Activated T-cell treated with anti-CD3 and anti-CD28 coated beads, Interleukin-2, amount 50 U/mL, for 72 hours (primary cell): ENCODE measurements at places on chromosomes 11 and 22. TPM values are rescaled to one million over a fixed set of nuclear protein-coding genes. Genes with fewer than 3 reads are reported as not detected.

The OR52E8 gene
- not detected for total RNA-seq

The FIBIN gene
- total RNA-seq: not detected

The CCDC116 gene
- total RNA-seq: 0.51 TPM

The RASD2 gene
- total RNA-seq: 0.19 TPM

The PRR33 gene
- not detected for total RNA-seq

The TSSK2 gene
- total RNA-seq: not detected

The GAB4 gene
- not detected for total RNA-seq

The SLCO2B1 gene
- total RNA-seq: not detected

The CLTCL1 gene
- 0.99 TPM for total RNA-seq

The ANO5 gene
- not detected for total RNA-seq

The DLG2 gene
- 4.1 TPM for total RNA-seq

The CD3D gene
- 250 TPM for total RNA-seq

- DNase-seq: no peak
Measured at GRCh38 chr11:62926680-62927455, 5.7 kb upstream of the CHRM1 start.

DNA sequence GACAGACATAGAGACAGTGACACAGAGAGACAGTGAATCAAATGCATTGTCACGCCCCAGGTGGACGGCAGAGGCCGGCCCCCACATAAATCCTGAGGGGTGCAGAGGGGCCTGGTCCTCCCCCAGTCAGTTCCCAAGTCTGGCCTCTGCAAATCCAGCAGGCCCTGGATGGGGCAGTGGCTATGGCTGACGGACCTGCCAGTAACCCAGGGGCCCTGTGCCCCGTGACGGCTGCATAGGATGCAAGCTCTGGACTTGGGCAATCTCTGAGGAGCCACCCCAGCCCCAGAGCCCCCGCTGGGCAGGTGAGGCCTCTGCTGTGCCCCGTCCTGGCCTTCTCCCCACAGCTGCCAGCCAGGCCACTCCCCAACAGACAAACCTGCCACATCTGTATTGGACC, 204.5 kb downstream of the BRD1 start:
- DNase-seq: no peak

- no peak for DNase-seq
Measured at GRCh38 chr11:29214833-29215232, 802.0 kb downstream of the KCNA4 start.

DNA sequence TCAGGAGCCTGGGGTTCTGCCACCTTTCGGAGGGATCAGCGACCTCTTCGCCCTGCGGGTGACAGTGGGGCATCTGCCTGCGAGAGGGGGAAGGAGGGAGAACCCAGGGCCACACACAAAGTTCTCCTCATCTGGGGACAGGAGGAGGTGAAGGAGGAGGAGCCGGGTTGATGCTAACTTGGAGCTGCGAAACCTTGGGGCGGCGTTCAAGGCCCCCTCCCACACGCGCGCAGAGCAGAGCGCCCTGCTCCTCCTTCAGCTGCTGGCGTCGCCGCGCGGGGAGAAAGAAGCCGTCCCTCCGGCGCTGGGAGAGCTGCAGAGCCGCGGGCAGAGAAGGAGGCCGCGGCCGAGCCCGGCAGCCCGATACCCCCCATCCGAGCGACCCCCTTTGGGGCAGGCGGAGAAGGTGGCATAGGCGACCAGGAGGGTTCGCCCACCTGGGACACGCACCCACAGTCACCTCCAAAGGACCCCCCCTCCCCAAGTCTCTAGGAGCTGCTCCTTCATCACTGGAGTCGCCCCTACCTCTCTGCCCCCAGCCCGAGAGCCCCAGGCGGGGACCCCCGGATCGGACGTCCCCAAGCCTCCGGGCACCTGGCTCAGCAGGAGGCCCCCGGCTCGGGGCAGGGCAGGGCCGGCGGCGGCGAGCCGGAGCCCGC, at the start of gene RASD2:
Gene RASD2 (plus strand): TSS at position 237 of the 659 bp plus-strand sequence. CDS start 5,979 bp downstream, outside the sequence.
- DNase-seq: peak; percentile 41

DNA sequence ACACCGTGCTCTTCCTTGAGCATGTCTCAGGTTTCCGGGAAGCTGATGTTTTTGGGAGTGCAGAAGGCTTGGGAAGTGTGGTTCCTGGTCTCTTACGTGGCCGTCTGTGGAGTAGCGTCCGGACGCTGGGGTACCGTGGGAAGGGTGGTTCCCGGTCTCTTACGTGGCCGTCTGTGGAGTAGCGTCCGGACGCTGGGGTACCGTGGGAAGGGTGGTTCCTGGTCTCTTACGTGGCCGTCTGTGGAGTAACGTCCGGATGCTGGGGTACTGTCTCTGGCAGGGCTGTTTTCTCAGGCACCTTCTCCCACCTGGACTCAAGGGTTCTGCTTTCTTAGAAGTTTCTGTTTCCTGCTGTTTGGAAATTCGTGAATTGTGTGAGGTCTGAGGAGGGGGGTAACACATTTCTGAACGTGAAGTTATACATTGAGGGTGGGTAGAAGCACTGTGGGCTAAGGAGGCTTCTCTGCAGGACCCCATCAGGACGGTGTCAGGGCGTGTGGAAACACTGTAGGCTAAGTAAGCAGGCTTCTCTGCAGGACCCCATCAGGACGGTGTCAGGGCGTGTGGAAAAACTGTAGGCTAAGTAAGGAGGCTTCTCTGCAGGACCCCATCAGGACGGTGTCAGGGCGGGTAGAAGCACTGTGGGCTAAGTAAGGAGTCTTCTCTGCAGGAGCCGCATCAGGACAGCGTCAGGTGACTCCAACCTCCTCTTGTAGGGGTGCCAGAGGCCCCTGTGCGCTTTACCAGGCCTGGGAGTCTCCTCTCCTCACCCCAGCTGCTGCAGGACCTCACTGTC, 5.3 kb upstream of the IFITM3 start:
- DNase-seq: no peak

DNA sequence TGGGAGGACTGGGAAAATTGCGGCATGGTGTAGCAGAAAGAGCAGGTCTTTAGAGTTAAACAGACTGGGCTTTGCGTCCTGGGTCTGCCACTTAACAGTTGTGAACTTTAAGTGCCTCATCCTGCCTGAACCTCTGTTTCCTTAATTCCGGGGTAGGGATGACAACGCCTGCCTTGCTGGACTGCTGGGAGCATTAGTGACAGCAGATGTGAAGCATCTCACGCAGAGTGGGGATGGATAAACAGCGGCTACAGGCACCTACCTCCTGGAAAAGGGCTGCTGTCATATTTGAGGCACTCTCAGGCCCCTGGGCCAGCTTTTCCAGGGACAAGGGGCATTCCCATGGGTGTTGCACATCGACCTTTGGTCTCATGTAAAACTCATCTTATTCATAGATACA, 572.2 kb downstream of the TBC1D22A start:
- DNase-seq: no peak

GRCh38 chr11:123443851-123444623, 14.0 kb downstream of the GRAMD1B start:
- no peak for DNase-seq

DNA sequence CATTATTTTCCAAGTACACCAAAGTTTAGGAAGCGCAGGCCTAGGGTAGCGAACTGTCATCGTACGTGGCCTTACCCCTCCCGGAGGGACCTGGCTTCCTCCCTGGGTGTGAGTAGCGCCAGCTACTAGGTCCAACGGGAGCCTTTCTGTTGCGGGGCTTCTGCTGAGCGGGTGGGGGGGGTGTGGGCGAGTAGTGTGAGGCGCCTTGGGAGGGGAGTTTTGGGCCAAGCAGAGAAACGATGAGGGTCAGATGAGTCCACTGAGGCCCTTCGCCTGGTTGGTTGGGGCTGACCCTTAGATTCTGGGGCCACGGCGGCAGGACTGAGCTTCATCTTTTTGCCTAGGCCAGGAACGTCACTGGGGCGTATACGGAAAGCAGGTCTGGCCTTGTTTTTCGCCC, 868 bp downstream of the TEF start:
- DNase-seq: no peak

GRCh38 chr11:12287009-12287373, 90.4 kb upstream of the PARVA start:
- DNase-seq: no peak

GRCh38 chr11:27916541-27917100, 191.3 kb downstream of the KIF18A start:
- DNase-seq: no peak

DNA sequence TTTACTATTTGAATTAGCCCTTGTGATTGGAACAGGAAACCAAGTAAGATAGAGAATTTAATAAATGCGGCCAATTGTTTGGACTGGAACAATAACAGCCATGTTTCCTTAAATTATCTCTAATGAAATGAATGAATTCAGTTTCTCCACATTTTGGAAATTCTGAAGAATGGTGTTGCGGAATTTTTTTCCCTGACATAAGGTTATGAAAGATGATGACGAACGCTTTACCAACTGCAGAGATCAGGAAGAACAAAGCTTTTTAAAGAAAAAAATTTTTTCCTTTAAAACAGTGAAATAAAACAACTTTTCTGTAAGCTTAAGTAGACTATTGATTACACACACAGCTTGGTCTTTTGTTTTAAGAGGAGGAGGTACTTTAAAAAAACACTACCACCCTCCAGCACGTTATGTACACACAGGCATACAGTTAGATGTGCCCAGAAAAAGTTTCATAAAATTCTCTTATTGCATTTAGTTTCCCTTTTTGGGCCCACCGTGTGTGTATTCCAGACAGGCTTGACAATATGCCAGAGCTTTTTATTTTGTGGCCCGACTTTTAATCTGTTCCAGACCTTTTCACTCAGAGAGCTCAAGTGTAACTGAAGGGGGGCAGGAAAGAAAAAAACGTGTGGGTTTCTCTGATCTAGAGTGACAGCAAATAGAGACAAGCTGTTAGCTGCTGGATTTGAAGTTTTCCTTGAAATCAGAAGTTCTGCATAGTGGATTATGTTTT, 77.3 kb downstream of the YAP1 start:
- no peak for DNase-seq

- DNase-seq: no peak
Measured at GRCh38 chr22:30868663-30869385, 99.8 kb downstream of the MORC2 start.

DNA sequence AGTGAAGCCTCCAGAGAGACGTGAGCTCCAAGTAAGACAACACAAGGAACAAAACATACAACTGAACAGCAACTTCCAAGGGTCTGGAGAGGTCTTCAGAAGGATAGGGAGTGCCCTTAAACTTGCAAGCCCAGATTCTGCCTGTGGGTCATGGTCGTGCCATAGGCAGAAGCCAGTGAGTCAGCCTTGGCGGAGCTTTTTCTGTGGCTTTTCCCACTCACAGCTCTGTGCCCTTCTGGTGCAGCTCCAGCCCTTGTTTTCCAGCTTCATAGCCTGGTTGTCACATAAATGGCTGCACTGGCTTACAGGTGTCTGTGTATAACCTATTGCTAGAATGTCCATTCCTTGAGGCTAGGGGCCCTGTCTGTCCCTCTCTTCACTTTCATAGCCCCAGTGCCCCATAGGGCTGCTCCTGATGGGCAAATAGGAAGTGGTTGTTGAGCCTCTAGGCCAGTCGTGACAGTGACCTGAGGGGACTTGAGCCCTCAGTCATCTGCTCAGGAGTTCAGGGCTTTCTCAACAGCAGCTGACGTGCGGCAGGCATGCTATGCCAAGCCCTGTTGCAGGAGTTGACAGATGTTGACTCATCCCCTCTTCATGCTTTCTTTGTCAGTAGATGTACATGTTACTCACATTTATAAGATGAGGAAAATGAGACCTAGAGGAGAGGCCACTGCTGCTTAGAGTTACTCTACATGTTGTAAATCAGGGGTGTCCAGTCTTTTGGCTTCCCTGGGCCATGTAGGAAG, 7.4 kb downstream of the MED15 start:
- DNase-seq: peak; percentile 18

- DNase-seq: peak; percentile 49
Measured at GRCh38 chr11:119691020-119691666, 37.9 kb downstream of the NECTIN1 start.

- no peak for DNase-seq
Measured at GRCh38 chr11:1946812-1947484, at the start of gene MRPL23. Gene MRPL23 (plus strand): TSS chr11:1947332. CDS start chr11:1947363, 31 bp downstream.

GRCh38 chr11:45543808-45544422, 121.5 kb downstream of the CHST1 start:
- DNase-seq: no peak

DNA sequence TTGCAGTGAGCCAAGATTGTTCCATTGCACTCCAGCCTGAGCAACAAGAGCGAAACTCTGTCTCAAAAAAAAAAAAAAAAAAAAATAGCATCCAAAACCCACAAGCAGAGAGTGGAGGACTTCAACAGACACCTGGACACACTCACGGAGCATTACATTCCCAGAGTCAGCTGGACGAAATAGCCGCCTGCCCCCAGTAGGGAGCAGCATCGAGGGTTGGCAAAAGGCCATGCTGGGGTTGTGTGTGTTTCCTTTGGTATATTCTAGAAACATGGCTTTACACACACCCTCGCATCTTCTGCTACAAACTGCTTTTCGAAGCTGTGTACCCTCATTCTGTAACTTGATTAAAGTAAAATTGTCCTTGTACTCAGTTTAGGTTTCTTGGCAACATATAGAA, 5.3 kb downstream of the ADA2 start:
- DNase-seq: peak; percentile 71

- no peak for DNase-seq
Measured at GRCh38 chr11:76205252-76206076, 838 bp downstream of the WNT11 start.

- DNase-seq: no peak
Measured at GRCh38 chr11:61338783-61339489, 5.9 kb downstream of the TKFC start.

DNA sequence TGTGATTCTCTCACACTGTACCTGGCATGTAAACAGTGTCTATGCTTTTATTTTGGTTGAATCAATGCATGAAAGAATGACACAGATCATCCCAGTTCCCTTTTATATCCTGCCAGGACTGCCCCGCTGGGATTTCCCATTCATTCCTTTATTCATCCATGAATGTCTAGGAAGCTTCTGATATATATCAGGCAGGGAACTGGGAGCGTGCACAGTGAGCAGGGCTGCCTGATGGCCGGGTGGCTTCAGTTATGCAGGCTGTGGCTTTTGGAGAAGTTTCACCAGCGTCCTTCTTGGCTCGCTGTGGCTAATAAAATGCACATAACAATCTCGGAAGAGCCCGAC, 789.0 kb downstream of the TBC1D22A start:
- DNase-seq: no peak

DNA sequence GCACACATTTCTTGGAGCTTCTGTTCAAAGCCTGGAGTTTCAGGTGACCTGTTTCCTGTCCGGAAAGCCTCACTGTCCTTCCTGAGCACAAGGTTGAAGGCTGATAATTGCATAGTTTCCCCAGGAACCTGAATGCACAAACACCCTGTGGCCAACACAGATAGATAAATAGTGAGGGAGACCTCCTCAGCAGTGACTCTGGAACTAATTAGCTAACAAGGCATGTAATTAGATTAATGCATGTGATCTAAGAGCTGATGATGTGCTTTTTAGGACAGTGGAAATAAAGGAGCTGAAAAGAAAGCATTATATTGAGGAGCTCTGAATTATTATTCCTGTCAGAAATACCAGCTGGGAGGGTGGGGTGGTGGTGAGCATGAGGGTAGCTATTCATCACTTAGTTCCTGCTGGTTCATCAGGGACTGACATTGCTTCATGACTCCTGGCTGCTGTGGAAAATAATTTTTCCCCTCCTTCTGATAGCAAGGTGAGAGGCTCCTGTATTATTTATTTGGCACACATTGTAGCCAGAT, 101.1 kb downstream of the NELL1 start:
- DNase-seq: no peak
